ENCODE measurements at places on chromosomes 2 and 18.

- no peak for DNase-seq
Observed at GRCh38 chr18:70330887-70331286, 42.0 kb downstream of the SOCS6 start.

DNA sequence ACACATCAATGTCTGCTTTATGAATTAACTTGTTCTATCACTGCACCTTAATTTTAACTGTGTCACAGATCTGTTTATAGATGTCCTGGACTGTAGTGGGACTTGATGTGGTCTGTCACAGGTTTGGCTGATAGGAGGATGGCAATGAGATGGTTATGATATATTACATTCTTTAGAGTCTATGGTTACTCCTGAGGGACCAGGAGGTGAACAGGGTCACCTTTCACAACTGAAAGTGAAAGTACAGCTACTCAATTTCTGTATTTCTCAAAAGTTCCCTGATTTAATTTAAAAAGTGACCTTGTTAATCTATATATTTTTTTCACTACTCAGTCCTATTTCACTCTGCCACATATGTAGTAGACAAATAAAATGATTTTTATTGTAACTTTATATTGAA lies 1284.1 kb upstream of the GYPC start:
- DNase-seq, result no peak

GRCh38 chr2:39179974-39180960 lies 59.4 kb upstream of the SOS1 start:
- no peak for DNase-seq

DNA sequence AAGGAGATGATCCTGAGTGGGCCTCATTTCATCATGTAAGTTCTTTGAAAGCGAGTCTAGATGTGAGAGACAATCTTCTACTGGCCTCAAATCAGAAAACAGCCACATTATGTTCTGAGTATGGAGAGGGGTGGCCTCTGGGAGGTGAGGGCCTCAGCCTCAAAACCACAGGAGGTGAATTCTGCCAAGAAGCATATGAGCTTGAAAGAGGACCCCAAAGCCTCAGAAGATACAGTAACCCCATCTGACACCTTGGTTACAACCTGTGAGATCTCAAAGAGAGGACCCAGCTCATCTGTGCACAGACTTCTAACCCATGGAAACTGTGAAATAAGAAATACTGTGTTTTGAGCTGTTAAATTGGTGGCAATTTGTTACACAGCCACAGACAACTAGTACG lies 200.1 kb downstream of the ARHGAP15 start:
- no peak for DNase-seq

DNA sequence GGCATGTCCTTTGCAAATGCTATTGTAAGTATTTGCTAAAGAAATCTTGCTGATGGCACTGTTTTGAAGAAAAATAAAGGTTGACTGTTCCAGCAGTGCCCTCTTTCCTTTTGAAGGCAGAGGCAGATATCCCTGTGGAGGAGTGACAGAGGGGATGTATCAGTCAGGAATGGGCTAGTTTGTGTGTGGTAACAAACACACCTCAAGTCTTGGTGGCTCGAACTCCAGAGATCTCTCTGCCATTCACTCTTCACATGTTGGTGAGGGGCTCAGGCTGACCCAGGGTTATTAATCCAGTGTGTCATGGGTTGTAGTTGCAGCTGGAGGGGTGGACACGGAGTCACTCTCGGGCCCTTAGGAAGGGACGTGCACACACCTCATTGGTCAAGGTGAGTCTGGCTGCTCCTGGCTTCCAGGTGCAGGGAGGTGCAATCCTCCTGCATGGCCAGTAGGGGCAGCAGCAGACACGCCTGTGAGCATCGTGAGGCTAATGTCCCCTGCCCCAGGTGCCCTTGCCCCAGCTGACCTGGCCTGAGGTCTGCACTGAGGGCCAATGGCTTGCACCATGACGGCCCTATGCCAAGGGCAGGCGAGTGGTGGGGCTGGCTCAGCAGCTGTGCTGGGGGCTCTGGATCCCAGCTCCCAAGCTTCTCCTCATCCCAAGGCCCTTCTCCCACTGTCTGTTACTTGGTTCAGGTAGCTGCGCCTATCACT lies 146.5 kb downstream of the ASB1 start:
- peak; percentile 19 for DNase-seq

DNA sequence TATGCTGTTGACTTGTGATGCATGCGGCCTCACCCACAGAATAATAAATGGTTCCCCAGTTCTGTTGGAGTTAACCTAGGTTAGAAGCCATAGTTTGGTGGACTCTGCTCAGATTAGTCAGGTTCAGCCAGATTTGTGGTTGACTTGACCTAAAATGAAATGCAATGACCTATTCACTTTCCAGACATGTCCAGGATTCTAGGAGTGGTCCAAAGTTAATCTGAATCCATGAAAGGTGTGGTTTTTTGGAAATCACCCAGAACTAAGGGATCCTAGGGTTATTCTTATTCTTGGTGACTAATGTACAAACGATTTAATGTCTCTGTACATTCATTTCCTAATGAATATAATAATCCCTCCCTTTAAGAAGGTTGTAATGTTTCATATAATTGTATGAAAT lies 88.9 kb upstream of the RBBP8 start:
- DNase-seq, result no peak

DNA sequence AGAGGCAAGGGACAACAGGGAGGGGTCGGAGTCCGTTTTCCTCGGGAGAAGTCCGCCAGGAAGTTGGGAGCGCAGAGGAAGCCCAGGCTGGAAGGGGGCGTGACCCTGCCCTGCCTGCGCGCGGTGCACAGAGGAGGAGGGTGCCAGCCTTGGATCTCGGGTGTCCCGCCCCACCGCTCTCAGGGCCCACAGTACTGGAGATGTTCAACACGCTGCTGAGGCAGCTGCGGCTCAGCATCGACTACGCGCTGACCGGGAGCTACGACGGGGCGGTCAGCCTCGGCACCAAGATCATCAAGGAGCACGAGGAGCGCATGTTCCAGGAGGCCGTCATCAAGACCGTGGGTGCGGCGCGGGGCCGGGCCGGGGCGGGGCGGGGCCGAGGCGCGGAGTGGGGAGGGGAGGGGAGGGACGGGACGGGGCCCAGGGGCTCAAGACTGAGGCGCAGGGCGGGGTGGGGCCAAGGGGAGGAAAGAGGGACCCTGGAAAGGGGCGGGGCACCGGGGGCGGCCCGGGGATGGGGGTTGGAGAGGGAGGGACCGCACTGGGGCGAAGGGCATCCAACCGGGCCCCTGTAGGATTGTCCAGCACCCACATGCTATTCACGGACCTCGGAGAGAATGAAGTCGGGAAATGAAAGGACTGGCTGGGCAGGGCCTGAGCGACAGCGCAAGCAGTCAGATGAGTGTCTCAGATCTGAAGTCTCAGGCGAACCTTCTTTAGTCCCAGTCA lies 36.6 kb downstream of the POMC start:
- DNase-seq, result no peak
